D721Med (cell line): ENCODE measurements at places on chromosomes 5 and 9.
A peak's percentile ranks its signal among the peaks of the same experiment; 100 is the strongest.

GRCh38 chr9:87642330-87643106 is 83.4 kb upstream of the CTSL start:
- no peak for DNase-seq

DNA sequence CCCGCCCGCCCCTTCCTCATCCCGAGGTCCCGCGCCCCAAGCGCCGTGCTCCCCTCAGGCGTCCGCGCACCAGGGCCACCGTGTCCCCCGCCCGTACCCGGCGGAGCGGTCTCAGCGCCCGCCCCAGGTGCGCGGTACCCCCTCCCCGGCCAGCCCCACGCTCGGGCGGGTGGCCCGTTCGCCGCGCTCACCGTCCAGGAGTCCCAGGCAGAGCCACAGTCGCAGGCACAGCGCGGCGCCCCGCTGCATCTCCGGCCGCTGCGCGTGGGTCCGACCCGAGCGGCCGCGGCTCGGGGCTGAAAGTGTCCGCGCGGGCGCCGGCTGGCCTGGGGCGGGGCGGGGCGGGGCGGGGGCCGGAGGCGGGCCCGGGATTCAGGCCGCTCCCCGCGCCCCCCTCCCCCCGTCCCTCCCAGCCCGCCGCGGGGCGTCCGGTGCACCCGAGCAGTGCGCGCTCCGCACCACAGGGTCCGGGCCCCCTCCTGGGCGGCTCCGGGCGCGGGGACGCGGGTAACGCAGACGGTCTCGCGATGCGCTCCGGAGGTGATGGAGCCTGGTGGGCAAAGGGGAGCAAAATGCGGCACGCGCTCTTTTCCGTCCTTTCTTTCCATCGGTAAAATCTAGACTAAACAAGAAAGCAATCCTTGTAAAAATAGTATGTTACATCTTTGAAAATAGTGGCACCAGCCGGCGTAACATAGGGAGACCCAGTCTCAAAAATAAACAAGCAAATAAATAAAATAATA is at the start of gene FLT4:
Gene FLT4, minus strand, starts transcription at position 304 of the 743 bp plus-strand sequence. Its CDS starts 55 bp downstream, at position 249.
- peak; percentile 33 for DNase-seq

DNA sequence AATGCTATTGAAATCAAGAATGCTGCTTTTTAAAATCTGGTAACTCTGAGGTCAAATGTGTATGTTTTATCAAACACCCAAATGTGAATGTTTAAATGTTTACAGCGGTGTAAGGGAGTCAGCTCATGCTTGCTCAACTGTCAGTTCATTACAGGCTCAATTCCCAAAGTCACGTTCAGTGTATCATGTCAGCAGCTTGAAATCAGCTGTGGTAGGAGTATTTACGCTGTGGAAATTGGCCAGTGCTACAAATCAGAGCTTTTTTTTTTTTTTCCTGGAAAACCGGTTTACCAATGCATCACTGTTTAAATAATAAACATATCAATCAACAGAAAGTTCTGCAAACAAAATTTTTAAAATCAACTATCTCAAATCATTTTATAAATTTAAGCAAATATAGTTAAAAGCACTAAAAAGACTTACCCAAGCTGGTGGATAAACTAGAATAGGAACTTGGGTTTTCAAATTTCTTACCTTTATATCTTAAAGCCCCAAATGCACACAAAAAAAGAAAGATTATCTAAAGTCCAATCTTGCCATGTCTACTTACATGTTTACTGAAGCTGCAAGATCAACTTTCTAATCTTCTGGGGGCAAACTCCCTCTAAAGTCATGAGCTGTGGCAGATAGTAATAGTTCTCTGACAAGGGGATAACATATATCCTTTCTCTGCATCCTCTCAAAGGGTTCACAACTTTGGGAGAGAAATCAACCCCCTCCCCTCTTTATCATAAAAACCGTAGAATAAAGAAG is 57.6 kb upstream of the GRAMD2B start:
- DNase-seq = no peak

DNA sequence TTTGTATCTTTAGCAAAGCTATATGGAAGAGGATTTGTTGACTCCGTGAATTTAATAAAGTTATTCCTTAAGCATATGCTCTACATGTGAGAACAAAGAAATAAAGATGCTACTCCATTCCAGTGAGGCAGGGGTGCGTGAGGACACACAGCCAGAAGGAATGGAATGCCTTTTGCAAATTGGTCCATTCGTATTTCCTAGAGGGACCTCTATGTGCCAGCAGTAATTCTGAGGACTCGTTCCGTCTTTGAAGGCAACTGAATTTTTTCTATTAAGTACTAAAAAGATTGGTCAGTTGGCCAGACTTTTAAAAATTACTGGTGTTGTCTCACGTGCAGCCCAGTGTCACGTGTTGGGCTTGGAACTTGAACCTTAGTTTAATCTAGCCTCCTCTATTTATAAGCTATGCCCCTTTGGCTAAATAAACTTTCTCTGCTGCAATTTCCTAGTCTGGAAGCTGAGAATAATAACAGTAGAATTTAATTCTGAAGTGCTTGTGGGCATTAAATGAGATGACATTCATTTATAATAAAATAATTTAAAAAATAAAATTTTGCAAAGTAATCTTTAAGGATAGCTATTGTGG is 13.9 kb downstream of the RAI14 start:
- no peak for DNase-seq

DNA sequence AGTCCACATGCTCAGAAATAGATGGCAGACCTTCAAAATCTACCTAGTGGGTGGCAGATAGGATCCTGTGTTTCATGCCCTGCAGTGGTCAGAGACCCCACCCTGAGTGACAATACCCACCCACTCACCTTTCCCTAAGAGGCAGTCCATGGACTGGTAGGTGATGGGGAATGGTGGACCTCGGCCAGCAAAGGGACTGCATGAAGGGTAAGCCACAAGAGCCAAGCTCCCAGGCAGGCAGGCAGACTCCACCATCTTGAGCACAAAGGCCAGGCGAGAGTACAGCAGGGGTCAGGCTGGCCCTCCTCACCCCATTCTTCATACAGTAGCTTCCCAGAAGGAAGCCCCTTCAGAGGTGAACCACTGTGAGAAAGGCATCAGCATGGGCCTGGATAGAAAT is 78.4 kb downstream of the SYK start:
- DNase-seq = no peak

DNA sequence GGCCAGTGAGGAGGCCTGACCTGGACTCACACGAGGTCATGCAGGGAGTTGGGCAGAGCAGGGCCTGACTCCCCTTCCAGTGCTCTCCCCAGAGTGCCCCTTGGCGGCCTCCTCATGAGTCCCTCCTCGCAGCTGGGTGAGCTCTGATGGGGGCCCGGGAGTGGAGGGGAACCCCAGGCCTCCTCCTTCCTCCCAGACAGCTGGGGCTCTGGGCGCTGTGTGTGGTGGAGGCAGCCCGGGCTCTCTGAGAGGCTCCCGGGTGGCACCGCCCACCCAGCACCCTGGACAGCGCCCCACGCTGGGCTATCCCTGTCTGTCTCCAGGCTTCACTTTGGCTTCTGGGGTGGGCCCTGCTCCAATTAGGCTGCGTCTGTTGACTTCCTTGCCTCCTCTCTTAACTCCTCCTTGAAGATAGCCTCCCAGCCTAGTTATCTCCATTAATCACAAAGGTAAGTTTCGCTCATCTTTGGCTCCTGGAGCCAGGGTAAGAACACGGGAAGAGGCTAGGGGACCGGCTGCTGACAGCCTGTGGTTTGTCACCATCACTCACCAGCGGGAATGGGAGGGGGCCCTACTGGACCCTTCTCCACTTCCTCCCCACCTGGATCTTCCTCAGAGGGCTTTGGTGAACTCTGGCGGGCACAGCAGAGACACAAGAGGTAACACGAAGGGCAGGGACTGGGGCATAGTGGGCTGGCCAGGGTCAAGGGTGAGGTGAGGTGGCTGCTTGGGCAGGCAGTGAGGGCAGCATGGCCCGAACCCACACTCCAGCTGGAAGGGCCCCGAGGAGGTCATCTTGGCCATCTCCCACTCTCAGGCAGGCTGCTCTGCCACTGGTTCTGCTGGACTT is 13.1 kb downstream of the PSD2 start:
- no peak for DNase-seq

DNA sequence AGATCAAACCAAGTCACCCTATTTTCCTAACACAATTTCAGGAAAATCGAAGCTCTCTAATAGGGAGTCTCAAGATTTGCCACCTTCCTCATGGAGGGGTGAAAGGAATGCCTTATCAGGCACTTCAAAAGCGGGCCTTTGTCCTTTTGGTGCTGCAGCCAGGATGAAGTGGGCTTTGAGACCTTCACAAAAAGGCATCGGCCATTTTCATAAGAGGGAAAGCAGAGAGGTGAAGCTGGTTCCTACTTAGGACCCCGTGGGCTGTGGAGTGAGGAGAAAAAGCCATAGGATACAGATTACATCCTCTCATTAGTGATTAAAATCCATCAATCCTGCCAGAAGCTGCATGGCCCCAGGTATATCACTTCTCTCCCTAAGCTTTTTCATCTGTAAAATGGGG is 859 bp downstream of the CDKN2AIPNL start:
- no peak for DNase-seq

GRCh38 chr9:316382-316965 is 101.8 kb downstream of the DOCK8 start:
- no peak for DNase-seq

- no peak for DNase-seq
Observed at GRCh38 chr9:137240318-137240840, 708 bp upstream of the TUBB4B start.

DNA sequence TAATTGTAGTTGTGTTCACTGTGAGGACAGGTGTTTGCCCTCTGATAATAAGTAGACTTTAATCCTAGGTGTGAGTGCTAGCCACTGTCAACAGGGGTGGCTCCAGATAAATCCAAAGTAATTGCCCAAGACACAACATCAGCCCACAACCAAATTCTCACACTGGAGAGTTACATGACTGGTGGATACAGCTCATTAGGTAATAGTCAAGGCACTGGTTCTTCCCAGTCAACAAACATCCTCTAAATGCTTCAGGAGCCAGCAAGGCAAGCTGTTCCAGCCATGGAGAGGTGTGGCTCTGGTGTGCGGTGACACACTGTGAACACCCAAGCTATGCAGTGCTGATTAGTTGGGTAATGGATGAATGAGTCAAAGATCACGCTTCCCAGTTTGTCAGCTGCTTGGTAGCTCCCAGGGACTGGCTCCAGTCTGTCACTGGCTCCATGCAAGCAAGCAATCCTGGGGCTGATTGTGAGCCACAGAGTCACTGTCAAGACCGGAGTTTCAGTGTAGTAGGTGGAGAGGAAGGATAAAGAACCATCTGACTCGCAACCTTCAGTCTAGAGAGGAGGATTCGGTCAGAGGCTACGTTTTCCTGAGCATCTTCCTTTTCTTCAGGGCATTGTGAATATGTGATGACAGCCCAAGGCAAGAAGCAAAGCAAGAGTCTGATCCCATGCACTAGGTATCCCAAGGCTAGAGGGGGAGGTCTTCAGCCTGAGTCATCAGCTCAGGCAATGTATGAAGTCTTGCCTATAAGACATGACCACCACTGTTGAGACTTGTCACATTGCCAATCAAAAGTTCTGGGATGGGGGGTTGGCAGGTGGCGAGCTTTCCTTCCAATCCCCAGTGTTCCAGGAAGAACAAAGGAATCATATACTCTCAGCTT is 63.1 kb downstream of the UGCG start:
- no peak for DNase-seq

GRCh38 chr9:6051511-6051950 is 36.1 kb upstream of the RANBP6 start:
- DNase-seq = no peak

GRCh38 chr5:163497315-163497714 is 8.1 kb upstream of the MAT2B start:
- no peak for DNase-seq

GRCh38 chr5:168337361-168337760 is 45.9 kb downstream of the WWC1 start:
- no peak for DNase-seq

GRCh38 chr5:82365744-82366228 is 87.6 kb upstream of the RPS23 start:
- DNase-seq = no peak

DNA sequence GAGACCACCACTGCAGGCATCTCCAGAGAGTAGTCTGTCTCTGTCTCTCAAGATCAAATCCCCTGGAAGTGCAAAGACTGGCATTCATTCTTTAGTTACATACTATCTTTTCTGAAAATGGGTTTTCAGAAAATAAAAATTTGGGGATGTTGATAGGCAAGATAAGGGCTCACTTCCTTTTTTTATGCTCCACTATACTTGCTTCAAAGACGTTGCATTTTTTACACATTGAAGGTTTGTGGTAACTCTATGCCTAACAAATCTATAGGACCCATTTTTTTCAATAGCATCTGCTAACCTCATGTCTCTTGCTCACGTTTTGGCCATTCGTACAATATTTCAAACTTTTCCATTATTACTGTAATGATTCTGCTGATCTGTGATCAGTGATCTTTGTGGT is 37.0 kb downstream of the DMAC1 start:
- no peak for DNase-seq
